GM12864 (cell line): ENCODE measurements at places on chromosomes 6 and 20.

- no peak for DNase-seq
These were observed 25.3 kb downstream of the MBOAT1 start for GRCh38 chr6:20186981-20187380.

- no peak for DNase-seq
These were observed 36.2 kb downstream of the BTBD9 start for GRCh38 chr6:38603496-38603895.

DNA sequence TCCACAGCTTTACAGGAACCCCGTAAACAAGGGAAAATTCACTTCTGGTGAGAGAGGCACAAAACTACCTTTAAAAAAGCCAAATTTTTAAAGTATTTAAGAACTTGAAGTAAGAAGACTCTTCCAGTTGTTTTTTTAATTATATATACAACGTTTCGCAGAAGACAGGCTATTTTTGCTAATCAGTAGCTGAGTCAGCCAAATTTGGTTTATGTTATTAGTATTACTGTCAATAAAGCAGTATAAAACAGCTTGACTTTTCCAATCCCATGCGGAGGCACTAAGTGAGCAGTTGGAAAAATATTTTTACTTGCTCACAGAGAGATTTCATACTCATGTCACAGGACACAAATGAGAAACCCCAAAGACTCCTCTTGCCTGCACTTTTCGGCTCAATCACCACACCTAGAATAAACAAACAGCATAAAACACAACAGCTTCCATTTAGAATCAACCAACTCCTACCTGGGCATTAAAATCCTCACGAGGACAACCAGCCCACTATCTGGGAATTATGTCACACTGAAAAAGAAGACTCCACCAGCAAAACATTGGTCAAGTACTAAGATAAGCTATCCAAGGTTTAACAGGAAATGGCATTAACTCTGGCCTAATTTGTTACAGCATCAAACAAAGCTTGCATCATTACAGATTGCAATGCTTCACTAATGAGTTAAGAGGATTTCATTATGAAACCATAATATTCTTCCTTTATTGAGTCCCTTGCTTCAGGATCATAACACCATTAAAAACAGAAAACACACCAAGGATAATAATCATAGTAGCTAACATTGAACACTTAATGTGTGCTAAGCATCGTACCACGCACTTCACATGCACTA lies 26.3 kb downstream of the ELOVL5 start:
- no peak for DNase-seq

DNA sequence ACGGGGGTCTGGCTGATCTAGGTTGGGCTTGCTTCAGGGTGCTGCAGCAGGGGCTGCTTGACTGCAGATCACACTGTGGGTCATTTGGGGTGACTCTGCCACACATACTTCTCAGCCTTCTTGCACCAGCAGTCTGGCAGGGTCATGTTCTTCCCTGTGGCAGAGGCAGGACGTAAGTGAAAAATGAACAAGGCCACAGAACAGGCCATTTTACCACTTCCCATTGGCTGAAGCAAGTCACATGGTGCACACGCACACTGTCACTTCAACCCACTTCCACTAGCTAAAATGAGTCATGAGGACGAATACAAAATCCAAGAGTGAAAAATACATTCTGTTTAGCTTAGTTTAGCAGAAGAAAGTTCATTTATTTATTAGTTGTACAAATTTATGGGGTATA lies 168.6 kb upstream of the GGTLC1 start:
- DNase-seq, result no peak

DNA sequence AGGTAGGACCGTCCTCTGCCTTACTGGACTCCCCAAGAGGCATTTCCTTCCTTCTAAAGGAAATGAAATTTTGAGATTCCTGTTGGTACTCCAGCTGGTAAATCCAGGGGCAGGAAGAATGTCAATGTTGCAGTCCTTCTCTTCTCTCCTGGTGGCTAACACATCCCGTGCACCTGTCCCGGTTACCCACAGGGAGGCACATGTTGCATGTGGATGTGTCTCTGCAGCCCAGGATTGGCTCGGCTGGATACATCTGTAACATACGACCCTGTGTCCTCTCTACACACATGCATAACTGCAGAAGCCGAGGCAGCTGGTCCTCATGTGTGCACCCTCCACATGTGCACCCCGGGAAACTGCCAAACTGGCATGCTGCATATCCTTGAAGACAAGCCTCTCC lies 1.3 kb upstream of the LRFN2 start:
- DNase-seq, result no peak

GRCh38 chr6:112203577-112204349 lies 50.6 kb downstream of the LAMA4 start:
- DNase-seq, result no peak

DNA sequence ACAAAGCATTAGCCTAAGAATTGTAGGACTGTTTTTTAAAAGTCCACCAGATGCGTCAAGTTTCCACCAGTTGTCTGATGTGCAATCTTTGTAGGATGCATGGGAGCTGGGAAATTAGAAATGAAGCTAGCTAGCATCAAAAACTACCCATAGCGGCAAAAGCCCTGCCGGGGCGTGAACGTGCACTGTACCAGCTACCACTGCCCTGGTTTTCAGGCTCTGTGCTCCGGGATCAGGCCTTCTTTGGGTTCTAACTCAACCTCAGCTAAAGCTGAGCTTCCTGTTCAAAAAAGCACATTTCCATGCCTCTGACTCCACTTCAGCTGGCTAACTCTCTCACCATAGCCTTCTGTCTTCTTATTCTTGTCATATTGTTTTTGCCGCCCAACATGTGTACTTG lies 26.9 kb upstream of the FUCA2 start:
- DNase-seq, result no peak

DNA sequence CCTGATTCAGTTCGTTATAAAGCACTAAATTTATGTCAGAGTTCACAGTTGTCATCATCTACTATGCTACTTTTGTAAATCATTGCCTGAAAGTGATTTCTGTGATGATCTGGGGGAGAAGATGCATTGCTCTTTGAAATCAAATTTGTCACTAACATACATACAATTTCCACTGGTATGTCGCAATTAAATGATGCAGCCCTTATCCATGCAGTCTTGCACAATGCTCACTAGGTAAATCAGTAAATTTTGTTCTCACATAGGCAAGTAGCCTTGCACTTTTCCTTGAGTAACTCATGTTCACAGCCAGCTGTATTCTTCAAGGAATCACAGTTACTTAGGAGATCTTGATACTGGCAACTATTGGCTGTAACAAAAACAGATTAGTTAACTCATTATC lies 20.8 kb downstream of the CRISP2 start:
- no peak for DNase-seq

DNA sequence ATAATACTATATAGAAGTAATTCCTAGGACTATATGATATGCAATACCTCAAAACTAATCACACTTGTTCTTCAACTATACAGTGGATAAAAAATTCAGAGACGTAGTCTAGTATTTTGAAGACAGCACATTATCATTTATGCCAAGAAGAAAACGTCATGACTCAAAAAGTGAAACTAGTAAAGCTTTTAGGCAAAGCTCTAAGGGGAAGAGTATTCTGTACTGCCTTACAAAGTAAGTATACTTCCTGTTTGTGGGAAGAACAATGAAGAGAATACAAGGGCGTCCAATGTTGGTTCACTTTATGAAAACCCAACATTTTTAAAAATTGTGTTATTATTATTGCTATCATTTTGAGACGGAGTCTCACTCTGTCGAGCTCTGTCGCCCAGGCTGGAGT lies 27.9 kb downstream of the LOC128125822 start:
- no peak for DNase-seq

DNA sequence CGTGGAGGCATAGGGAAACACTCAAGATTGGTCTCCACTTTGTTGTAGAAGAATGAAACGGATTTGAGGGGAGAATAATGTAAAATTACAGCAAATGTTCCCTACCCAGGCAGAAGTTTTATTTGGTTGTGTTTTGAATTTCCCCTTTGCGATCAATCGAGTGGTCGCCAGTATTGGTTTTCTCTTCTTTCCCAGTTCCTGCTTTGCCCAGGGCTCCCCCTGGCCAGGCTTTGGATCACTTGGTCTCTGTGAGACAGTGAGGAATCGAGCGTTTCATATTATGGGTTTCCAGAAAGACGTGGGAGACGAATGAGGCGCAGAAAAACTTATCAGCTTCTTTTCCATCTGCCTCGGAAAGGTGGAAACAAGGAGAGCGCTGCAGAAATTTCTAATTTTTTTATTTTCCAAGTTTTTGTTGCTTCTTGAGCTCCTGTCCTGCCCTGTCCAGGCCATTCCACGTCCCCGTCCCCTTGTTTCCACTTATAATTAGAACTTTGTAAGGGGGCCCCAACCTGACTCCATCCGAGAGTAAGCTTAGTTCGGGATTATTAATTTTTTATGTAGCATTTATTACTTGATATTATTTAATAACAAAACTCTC lies 7.5 kb upstream of the TBX18 start:
- no peak for DNase-seq

DNA sequence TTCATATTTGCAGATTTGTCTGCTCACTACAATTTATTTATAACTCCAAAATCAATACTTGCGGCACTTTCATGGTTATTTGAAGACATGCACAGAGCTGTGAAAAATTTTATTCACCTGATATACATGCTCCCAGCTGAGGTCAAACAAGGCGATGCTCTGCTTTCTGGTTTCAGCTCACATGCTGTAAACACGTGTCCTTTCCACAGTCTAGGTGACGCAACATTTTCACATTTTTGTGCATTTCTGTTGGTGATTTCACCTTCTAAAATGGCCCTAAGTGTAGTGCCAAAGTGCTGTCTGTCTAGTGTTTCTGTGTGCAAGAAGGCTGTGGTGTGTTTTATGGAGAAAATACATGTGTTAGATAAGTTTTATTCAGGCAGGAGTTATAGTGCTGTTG lies 650.5 kb downstream of the RNF144B start:
- DNase-seq, result no peak

DNA sequence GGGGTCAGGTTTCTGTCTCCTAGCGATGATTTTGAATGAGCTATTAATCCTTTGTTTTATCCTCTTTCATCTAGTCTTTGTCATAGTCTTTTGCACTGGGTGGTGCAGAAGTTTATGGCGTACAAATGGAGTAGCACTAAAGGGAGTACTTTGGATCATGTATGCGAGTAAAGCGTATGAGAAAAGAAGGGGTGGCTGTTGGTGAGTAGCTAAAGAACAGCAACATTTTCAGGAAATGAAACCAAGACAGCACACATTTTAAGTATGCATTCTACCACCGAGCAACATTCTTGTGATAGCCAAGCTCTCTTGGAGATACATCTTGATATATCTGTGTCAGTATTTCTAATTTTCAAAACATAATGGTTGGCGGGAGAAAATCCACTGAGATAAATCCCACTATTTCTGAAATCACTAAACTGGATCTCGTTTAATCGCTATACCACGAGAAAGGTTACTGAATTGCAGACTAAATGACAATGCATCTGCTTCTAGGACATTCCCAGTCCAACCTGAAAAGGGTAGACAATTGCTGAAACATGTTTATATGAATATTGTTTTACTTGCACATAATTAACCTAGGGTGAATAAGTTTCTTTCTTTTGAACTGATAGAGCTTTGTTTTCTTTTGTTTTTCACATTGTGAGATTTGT lies 196.1 kb downstream of the TRIM27 start:
- DNase-seq, result no peak

DNA sequence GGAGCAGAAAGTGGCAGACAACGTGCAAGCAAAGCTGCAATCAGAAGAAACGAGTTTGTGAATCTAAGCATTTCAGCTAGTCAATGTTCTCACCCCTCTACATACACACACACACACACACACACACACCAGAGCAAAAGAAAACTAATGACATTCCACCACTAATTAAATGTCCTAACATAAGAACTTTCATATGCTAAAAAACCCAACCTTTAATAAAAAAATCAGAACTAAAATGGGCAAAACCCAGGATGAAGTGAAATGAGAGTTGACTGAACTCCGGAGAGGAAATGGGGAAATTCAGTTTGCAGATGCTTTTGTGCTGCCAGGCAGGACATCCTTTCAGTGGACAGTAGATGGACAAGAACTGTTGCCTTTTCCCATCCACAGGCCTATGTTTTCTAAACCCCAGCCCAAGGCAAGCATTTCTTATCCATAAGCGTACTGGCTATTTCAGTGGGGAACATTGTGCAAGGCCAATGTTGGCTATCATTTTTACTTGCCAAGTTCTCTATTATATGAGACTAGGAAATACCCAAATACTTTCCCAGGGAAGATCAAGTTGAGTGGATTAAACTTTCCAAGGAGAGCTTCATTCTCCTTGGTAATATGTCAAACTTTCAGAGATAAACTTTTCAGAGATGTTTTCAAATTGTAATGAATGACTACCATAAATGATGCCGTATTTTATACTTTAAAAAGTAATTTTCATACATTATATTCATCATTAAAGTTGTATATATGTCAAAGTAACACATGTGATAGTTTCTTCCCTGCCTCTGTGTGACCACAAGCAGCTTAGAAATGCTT lies 27.3 kb downstream of the RIN2 start:
- no peak for DNase-seq

- no peak for DNase-seq
These were observed 8.8 kb downstream of the SLC17A2 start for GRCh38 chr6:25921525-25922203.

DNA sequence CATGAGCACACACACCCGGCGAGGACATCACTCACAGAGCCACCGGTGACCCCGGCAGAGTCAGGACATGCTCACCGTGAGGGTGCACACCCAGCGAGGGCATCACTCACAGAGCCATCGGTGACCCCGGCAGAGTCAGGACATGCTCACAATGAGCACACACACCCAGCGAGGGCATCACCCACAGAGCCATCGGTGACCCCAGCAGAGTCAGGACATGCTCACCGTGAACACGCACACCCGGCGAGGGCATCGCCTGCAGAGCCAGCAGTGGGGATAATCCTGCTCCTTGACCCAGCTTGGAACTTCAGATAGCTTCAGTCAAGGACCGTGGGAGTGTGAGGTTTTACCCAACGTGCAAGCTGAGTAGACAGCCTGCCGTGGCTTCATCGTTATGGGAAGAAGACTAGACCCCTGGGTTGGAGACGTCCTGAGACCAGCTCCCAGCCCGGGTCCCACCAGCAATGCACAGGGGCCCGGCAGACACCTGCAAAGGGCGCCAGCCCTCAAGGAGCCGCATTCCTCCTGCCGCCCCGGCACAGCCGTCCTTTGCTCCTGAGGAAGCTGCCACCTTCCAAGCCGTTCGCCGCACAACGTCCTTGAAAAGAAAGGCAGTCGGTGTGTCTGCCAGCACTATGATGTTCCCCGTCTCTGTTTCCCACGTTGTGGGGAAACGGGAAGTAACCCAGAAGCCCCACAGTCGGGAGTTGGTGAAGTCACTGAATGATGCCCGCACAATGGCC lies 192.3 kb downstream of the DLL1 start:
- no peak for DNase-seq

- DNase-seq, result no peak
These were observed 112.0 kb downstream of the ISM1 start for GRCh38 chr20:13333036-13333435.

GRCh38 chr6:157779705-157780604 lies 43.1 kb upstream of the SNX9 start:
- DNase-seq, result no peak
